ENCODE measurements at places on chromosomes 3 and 15.

DNA sequence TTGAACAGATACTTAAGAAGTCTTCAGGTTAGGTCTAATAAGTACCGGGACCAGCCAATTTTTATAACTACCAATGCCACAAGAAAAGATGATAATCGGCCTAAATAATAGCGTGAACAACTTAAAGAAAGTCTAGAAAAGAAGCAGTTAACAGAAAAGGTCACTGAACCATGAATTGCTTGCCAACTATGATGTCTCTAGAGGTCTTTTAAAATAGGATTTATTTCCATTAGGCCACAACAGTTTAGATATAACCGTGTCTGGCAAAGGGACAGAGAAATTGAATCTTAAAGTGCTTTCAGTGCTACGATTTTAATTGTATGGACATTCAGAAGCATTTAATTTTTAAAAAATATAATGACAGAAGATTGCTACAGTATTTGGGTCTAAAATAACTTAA is 1070.4 kb downstream of the ROBO1 start:
- no peak for DNase-seq

GRCh38 chr3:30248423-30248822 is 358.0 kb upstream of the TGFBR2 start:
- DNase-seq, result no peak

DNA sequence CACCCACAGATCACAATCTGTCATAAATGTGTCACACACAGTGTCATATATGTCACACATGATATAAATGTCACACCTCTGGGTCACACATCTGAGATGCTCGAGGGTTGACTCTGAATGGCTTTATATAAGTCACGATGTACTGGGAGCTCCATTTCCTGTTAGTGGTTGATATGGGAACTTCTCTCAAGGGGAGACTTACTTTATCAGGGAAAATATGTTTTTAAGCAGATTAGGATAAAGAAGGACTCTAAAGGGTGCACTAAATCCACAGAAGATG is 83.9 kb upstream of the MEF2A start:
- DNase-seq, result no peak

DNA sequence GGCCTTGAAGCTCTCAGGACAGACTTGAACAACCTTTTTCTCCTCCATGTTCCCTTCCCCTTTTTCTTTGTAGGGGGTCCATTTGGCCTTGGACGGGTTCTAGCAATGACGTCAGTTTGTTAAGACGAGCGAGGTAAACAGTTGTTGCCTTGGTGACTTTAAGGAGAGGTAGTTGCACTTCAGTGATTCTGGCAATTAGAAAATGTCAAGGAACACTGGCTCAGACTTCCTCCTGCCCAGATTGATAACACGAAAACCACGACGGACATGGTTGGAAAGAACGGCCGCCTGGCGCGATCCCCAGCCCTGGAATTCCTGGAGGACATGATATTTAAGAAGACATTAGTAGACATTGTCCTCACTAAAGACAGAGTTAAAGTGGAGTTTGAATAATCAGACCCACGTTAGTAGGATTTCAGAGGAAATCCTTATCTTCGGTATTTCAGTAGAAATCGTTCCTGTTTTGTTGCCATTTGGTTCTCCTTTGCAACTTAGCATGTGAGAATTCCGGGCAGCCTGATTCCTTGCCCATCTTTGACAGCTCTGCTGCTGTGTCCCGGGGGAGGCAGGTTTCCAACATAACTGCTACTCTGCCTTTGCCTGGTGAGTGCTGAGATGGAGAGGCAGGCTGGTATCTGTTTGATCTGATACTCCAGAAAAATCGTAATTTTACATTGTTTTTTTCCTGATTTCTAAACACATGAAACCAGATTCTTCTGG is 87.3 kb downstream of the ST6GAL1 start:
- no peak for DNase-seq

- DNase-seq, result no peak
These were observed 94.9 kb upstream of the ATP2B2 start for GRCh38 chr3:10600296-10600714.

Data from A549 (cell line).